ENCODE measurements at places on chromosomes 12 and 14. TPM values are rescaled to one million over a fixed set of nuclear protein-coding genes. Genes with fewer than 3 reads are reported as not detected.

The EIF2S3B gene
- total RNA-seq, result 4.6 TPM

The EGLN3 gene
- 1.8 TPM for total RNA-seq

The FANCM gene
- 5.8 TPM for total RNA-seq

The CMKLR1 gene
- total RNA-seq, result not detected

The ZNF839 gene
- 7.7 TPM for total RNA-seq

The PSMB11 gene
- not detected for total RNA-seq

The ATP2B1 gene
- 22.4 TPM for total RNA-seq

The TMEM119 gene
- 0.49 TPM for total RNA-seq

The ADAMTS20 gene
- total RNA-seq, result not detected

The IFNG-AS1 gene
- total RNA-seq, result not detected

The KRT74 gene
- total RNA-seq, result not detected

The MUCL1 gene
- not detected for total RNA-seq

The NDUFB1 gene
- 389 TPM for total RNA-seq

The KIF26A gene
- total RNA-seq, result 0.08 TPM

The C1QL4 gene
- 0.38 TPM for total RNA-seq

The NDUFA9 gene
- 34.0 TPM for total RNA-seq

The INTS13 gene
- total RNA-seq, result 72.3 TPM

The HOXC12 gene
- 0.31 TPM for total RNA-seq

The TAS2R7 gene
- not detected for total RNA-seq

The SLCO1A2 gene
- total RNA-seq, result not detected

The COL2A1 gene
- 0.72 TPM for total RNA-seq

The RGS6 gene
- not detected for total RNA-seq

The PPFIA2 gene
- not detected for total RNA-seq

The PRB2 gene
- not detected for total RNA-seq

The TTC9 gene
- 0.46 TPM for total RNA-seq

The INSM2 gene
- not detected for total RNA-seq

The GALNT16 gene
- not detected for total RNA-seq

The FAM90A1 gene
- total RNA-seq, result not detected

The CAPS2 gene
- 1.6 TPM for total RNA-seq

The LACRT gene
- not detected for total RNA-seq

The CLEC14A gene
- total RNA-seq, result not detected

The TAS2R30 gene
- 0.08 TPM for total RNA-seq

The ERBB3 gene
- total RNA-seq, result 6.2 TPM

The HOXC11 gene
- 3.1 TPM for total RNA-seq

The TRHDE gene
- total RNA-seq, result 0.47 TPM

The LGR5 gene
- total RNA-seq, result not detected

The NKX2-1 gene
- total RNA-seq, result not detected

The KRT72 gene
- not detected for total RNA-seq

The SLC17A8 gene
- total RNA-seq, result not detected

The LMO3 gene
- total RNA-seq, result 0.04 TPM

The HOXC10 gene
- 11.4 TPM for total RNA-seq

The INHBE gene
- total RNA-seq, result not detected

The RDH5 gene
- total RNA-seq, result 2.2 TPM

The BEGAIN gene
- 1.1 TPM for total RNA-seq

The KRT86 gene
- 0.08 TPM for total RNA-seq

The MIP gene
- not detected for total RNA-seq

Measured in hair follicular keratinocyte (primary cell).